ENCODE measurements at places on chromosomes 7 and 10.

DNA sequence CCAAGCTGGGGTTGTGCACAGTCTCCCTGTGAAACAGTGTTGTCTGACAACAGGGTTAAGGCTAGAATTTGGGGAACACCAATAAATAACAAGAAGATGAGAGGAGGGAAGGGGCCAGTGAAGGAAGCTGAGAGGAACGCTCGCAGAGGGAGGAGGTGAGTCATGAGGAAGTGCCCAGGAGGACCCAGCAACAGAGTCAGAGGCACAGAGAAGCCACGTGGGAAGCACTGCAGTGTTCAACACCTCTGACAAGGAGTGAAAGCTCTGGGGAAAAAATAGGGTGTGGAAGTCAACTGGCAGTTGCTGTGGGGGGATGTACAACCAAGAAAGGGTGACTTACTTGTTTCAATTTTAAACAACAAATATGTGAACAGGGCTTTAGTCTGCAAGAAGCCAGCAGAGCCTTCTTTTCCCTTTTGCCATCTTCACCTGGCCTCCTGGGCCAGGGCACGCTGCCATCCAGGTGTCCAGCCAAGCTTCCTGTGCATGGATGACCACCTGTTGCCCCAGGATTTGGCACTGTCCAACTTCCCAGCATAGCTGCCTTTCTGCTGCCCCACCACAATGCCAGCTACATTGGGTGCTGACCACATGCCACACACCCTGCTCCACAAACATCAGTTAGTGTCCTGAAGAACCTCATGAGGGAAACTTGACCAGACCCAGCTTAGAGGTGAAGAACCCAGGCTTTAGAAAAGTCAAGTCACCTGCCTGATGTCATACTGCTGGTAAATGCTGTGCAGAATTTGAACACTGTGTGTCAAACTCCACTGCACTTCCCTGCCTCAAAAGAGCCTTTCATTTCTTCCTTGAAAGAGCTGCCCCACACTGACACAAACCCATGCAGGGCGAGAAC is 69.6 kb downstream of the ATXN7L1 start:
- DNase-seq: no peak

- no peak for DNase-seq
These were observed 21.9 kb downstream of the UBE2D1 start for GRCh38 chr10:58356756-58357155.

- no peak for DNase-seq
These were observed 621.3 kb downstream of the ANKRD7 start for GRCh38 chr7:118845791-118846190.

DNA sequence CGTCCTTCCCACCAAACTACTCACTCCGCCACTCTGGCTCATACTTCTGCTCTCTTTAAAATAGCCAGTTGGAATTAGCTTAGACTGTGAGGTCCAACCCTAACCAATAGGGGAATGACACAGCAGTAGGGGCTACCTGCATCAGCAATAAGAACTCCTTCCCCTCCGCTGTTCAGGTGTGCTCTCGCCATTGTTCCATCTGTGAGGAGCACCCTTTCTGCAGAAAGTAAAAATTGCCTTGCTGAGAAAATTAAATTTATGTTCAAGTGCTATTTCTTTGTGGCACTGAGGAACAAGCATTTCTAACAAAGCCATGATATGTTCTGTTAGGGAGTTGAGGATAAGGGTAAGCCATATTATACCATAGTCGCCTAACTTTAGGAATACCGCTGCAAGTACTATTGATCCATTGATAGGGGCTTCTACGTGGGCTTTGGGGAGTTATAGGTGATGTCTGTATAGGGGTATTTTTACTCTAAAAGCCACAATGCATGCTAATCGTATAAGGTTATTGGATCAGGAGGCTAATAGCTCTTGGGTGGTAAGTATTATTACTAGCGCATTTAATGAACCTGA is 1269.5 kb downstream of the TYW1 start:
- no peak for DNase-seq

DNA sequence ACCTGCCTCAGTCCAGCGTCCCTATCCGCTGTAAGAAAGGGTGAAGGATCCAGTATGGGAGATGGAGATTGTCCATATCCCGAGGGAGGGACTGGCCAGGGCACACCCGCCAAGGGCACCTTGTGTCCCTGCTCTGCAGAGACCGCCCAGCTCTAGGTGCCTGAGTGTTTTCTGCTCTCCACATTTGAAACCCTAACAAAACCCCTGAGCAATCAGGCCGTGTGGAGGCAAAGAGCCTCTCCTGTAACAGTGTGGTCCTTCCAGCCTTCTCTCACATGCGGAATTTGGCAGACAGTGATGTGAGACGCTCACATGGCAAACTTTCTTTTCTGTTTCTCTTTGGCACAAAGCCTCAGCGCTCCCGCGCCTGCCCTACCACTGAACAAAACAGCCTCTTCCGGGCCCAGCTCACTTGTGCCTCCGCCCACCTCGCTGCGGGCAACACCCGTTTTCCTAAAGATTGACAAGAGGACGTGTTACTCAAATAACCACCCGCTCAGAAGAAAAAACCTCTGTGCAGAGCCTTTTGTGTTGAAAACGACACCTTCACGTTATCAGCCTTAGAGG is 514.8 kb downstream of the DNAJB6 start:
- peak; percentile 94 for DNase-seq

DNA sequence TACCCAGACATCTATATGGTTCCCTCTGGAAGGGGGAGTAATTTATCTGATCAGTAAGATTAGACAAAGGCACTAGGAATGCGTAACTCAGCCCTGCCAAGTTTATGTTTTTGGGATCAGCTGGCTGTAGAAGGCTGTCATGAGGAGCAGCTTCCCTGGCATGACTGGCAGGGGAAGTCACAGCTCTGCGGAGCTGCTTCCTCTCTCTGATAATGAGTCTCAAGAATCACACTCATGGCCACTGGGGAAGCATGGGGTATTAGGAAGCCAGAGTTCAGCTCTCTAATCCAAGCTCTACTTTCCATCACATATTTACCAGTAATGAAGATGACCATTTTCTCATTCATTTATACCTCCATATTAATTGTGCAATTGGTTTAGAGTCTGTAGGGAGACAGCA is 758.9 kb downstream of the GRM8 start:
- no peak for DNase-seq

DNA sequence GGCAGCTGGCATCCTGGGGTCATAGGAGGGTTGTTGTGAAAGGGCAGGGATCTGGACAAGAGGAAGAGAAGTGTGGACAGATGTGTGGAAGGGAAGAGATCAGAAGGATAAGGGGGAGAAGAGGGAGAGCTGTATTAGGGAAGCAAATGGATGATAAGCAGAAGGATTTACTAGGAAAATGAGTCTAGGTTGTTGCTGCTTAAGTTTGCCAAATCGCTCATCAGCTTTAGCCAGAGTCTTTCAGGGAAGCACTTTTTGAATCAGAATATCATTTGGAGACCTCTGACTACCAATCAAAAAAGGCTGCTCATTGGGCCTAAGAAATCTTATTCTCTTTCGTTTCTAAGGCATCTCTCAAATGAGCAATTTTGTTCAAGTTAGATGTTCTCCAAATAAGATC is 2.6 kb upstream of the CSGALNACT2 start:
- DNase-seq: no peak

DNA sequence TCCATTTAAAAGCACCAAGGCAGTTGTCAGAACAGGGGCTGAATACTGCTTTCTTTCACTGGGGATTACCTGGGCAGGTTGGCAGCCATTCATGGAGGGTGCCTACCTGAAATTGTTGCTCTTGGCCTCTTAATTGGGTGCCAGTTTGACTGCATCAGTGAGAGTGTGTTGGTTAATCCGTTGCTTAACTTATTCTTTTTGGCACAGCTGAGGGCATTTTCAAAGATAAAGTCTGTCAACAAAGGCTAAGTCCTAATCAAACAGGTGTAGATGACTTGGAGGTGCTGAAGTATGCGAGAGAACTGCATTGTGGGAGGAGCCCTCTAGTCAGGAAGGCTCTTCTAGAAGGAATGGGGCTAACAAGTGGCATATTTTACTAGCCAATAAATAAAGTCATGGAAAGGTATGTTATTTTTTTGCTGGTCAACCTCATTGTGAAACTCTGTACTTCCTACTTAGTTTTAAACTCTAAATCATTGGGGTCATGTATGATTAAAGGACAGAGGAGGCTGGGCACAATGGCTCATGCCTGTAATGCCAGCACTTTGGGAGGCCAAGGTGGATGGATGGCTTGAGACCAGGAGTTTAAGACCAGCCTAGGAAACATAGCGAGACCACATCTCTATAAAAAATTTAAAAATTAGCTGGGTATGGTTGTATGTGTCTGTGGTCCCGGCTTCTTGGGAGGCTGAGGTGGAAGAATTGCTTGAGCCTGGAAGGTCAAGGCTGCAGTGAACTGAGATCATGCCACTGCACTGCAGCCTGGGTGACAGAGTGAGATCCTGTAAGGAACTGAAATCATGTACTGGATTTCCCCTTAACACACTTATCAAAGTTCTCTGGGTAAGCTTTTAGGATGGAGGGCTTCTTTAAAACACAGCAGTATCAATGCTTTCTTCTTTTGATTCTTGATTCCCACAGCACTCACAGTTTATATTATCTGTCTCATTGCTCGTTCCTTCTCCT is 134.1 kb downstream of the LRMDA start:
- no peak for DNase-seq

DNA sequence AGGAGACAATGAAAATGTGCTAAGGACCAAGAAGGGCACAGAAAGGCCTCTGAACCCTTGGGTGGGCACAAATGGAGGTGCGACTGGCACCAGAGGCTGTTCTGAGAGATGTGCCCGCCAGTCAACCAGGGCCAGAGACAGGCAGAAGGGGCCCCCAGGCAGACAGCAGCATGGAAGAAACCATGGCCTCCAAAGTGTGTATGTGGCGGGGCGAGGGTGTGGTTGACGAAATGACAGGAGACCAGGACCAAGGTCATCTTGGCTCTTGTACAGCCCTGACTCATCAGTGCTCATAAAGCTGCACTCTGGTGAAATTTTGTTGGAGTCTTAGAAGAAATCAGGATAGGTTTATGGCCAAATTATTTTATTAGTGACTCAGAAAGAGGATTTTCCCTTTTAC is 4.0 kb upstream of the MRPS24 start:
- no peak for DNase-seq

- DNase-seq: no peak
These were observed 183.1 kb upstream of the YAE1 start for GRCh38 chr7:39383136-39383535.

DNA sequence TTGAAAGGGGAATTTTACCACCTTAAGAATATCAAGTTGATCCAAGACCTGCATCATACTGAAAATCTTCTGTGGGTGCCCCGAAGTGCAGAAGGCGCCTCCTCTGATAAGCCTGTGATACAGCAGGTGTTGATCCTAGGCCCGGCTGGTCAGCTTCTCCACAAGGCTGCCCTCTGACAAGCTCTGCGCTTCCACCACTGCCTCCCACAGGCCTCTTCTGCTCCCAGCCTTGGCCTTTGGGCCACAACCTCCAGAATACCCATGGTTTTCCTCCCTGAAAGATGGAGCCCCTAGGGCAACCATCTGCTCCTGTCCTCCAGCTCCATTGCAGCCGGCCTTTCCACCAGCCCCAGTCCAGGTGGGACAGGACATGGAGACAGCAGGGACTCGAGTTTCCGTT is 5.6 kb upstream of the OGDHL start:
- DNase-seq: no peak

DNA sequence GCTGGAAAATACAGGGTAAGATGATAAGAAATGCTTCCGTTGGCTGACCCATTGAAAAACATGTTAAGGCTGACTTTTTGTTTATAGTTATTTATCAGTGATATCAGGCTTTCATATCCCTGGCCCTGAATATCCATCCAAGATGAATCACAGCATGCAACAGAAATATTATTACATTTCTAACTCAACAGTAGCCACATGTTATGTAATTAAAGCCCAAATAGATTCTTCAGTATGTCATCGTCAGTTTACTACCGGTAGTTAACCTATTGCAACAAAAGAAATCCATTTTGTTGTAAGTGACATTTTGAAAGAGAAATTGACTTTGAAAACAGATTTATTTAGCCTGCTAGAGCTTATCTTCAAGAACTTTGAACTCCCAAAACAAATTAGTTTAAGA is 354.1 kb upstream of the CELF2 start:
- no peak for DNase-seq

- DNase-seq: no peak
These were observed 497.4 kb upstream of the FOXK1 start for GRCh38 chr7:4184653-4185052.

DNA sequence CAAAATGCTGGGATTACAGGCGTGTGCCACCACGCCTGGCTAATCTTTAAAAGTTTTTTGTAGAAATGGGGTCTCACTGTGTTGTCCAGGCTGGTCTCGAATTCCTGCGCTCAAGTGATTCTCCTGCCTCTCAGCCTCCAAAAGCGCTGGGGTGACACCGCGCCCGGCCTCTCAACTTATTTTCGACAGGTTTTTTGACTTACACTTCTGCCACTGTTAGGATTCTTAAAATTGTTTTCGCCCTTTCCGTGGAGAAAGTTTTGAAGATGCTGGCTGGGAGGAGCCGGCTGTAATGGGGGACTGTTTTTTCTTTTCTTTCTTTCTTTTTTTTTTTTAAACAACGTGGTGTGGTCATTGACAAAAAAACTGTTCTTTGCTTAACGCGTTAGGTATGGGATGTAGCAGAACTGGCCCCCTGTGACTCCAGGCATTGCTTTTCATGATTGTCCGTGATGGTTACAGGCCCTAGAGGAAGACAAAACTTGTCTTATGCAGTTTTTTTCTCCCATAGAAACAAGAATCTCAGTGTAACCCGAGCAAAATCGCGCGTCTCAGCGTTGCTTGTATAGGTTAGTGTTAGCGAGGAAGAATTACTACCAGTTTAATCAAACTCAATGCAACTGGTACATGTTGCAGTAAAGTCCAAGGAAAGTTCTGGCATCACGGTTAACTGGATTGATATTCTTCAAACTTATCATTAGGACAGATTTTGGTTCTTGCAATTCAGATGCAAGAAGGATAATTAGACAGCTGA is 72.2 kb downstream of the DAGLB start:
- no peak for DNase-seq

DNA sequence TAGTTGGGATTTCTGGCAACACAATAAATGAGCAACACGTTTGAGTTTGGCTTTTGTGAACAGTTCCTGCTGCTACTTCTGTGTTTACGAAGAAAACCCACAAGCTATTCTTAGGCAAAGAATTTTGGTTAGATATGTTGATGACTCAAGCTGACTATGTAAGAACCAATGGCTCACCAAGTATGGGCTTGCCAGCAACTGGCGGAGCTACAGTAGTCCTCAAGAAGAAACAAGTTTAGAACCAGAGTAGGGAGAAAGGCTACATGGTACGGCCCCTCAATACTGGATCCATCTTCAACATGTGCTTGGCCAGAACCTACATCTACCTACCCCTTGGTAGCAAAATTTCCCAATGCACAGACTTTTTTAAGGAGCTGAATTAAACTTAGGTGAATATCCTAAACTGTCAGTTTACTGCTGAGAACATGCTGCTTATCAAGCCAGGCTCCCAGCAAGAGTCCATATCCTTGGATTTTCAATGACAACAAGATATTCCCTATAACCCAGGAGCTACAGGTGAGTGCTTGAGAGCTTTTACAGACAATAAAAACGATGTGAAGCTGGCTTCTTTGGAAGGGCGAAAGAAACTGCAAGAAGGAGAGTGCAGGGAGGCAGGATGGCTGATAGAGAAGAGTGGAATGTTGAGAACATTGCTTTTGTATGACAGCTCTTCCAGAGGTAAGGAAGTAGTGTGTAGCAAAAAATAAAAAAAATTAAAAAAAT is 74.3 kb upstream of the ASAH2 start:
- DNase-seq: no peak

Measured in GF-D8 (cell line).